ENCODE measurements at places on chromosomes 2 and 18.

GRCh38 chr2:63073994-63074393 lies 23.4 kb downstream of the OTX1 start:
- no peak for DNase-seq

DNA sequence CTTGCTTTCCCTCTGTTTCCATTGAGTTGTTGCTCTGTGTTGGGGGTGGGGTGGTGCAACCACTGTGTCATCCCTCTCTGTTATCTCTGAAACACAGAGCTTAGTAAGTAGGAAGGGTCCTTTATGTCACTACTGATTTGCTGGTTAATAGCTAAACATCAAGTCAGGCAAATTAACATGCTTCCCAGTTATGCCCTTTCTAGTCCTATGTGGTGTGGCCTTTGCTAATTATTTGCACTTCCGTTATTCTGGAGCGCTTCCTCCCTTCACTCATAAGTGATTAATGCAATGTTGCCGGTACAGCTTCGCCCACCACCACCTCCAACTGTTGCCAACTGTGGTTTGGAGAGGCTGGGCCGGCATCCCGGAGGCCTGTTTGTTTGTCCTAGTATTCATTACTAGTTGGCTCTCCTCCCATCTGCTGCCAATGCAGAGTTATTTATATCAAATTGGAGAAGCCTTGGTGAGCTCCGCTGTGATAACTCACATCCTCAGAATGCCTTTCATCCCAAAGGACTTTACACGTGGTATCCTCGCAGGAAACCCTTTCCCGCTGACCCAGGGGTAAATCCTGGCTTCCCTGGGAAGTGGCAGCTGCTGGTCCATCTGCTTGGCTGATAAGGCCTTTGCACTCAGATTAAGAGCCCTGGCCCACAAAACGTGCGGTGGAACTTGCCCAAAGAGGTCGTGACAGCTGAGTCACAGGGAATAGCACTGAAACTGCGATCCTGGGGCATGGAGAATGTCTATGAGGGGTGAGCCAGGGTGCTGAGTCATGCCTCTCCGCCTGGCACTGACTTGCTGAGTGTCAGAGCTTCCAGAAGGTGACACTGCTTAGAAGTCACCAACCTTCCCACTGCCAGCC lies 72.0 kb upstream of the ZCCHC2 start:
- DNase-seq = no peak

DNA sequence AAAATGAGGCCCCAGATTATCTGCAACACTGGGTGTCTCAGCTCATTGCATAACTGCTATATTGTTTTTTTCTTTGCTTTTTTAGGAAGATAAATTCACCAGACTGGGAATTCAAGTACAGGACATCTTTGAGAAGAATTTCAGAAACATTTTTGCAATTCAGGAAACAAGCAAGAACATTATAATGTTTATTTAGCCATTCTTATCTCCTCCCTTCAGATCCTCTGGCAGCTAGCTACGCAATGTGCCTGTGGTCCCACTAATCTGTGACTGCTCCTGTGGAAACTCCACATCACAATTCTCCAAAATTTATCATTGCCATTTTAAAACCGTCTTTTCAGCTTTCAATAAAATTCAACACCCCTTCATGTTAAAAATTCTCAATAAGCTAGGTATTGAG lies 126.8 kb downstream of the SP100 start:
- no peak for DNase-seq

DNA sequence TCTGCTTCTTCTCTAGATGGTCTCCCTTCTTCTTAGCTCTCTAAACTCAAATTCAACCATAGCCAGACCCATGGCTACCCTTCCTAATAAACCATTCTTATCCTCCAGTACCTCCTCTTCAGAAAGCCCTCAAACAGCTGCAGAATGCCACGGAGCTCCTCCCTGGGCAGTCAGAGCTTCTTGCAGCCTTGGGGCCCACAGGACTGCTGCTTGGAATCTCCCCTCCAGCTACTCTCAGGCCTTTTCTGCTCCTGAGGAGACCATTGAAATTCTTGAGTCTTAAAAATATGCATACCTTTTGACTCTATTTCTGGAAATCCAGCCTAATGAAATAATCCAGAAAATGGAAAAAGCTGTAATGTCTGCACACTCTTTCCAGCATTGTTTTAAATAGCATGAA lies 30.7 kb downstream of the EFR3B start:
- DNase-seq = no peak

DNA sequence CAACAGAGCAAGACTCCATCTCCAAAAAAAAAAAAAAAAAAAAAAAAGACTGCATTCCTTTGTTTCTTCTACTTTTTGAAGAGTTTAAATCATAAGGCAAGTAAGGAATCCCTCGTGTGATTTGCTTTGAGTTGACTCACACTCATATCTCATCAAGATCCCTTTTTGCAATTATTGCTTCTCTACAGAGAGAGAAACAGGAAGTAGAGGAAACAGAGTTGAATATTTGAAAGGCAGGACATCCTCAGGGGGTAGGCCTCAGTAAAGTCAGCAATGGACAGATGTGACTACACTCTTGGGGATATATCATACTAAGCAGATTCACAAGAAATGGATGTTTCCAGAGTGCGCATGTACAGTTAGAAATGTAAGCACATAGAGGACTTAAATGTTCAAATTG lies 11.2 kb upstream of the EFR3B start:
- no peak for DNase-seq

GRCh38 chr2:237315170-237315828 lies 98.7 kb downstream of the COL6A3 start:
- no peak for DNase-seq

GRCh38 chr2:48306409-48307284 lies 223.3 kb upstream of the STON1 start:
- no peak for DNase-seq

DNA sequence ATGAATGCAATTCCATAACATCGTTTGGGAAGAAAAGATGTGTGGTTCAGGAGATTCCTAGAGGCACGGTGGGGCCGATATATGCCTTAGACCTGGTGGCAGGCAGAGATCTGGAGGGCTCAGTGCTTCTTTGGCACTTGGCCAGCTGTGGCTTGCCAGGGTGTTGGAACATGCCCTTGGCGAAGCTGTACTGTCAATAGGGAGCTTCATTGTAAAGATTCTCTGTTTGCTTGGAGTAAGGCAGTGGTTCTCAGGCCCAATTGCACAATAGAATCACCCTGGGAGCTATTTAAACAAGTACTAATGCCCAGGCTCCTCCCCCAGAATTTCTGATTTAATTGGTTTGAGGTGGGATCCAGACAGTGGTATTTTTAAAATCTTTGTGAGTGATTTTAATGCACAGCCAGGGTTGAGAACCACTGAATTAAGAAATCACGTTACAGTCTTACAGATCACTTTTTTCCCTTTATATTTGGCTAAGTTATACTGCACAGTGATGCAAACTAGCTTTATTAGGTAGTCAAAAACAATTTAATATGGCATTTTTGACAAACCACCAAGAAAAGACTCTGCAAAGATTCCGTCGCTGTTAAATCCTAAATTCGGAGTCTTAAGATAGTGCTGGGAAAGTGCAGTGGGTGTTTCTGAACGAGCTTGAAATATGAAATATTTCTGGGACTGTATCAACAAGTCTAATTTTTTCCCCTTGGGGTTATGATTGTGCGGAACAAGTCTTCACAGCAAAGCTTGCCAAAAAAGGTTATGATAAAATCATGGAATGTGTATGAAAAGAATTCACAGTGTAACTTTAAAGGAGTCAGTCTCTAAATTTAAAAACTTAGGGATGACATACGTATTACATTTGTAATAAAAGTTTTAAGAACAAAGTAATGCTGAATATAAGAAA lies 78.0 kb downstream of the CRIM1 start:
- DNase-seq = no peak

- peak; percentile 23 for DNase-seq
Observed at GRCh38 chr2:101998896-101999789, 7.4 kb downstream of the IL1R2 start.

- peak; percentile 21 for DNase-seq
Observed at GRCh38 chr18:48949050-48949605, 1.6 kb downstream of the SMAD7 start.

DNA sequence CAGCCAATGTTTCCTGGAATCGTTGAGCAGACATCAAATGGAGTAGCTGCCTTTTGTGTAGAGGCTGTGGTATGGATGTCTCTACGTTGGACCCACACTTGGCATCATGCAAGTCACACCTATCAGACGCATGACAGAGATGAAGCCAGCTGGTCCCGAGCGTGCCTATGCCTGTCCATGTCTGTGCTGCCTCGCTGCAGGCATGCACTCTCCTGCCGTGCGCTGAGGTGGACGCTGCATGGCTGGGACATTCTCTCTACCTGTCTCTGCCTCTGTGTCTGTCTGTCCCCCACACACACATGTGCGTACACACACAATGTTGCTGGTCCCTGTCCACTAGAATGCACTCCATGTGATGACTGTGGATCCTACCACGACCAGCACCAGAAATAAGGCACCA lies 514.2 kb upstream of the MYT1L start:
- DNase-seq = no peak

DNA sequence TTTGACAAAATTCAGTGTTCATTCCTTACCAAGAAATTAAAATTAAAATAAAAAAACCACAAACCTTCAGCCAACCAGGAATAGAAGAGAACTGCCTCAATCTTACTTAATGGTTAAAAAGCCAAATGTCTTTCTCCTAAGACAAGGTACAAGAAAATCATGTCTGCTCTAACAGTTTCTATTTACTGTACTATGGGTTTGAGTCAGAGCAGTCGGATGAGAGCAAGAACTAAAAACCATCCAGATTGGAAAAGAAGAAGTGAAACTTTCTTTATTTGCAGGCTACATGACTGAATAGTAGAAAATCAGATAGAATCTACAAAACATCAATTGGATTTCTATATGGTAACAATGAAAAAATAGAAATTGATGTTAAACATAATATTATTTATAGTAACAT lies 555.5 kb upstream of the TNP1 start:
- no peak for DNase-seq

DNA sequence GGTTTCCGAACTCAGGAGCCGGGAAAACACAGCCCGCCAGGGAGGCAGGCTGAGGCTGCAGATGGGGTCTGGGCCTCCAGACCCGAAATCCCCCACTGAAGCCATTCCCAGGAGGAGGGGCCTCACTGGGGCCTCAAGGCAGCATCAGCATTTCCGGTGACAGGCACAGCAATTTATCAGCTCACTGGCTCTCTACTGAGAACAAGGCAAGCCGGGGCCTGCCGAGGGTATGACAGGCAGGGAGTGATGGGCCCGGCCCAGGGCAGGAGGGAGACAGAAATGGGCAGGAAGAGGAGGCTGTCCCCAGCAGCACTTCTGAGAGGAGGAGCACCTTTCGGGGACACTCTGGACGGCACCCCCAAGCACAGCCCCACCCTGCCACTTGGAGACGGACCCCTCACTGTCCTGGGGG lies 12.5 kb downstream of the SDC1 start:
- no peak for DNase-seq

DNA sequence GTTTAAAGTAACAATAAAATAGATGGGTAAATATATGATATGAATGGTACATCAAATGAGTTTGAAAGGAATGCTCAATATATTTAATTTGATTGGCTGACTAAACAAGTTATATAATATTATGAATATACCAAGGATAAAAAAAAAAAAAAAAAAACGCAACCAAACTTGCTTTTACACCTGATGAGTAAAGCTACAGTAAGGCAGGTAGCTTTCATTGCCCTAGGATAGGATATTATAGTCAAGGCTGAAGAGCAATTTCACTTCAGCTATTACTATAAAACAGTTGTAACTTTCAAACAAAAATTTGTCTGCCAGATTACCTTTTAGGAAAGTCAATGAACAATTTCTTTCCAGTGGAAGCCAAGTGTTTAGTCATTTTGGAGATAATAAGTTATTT lies 56.8 kb upstream of the PEX13 start:
- no peak for DNase-seq

DNA sequence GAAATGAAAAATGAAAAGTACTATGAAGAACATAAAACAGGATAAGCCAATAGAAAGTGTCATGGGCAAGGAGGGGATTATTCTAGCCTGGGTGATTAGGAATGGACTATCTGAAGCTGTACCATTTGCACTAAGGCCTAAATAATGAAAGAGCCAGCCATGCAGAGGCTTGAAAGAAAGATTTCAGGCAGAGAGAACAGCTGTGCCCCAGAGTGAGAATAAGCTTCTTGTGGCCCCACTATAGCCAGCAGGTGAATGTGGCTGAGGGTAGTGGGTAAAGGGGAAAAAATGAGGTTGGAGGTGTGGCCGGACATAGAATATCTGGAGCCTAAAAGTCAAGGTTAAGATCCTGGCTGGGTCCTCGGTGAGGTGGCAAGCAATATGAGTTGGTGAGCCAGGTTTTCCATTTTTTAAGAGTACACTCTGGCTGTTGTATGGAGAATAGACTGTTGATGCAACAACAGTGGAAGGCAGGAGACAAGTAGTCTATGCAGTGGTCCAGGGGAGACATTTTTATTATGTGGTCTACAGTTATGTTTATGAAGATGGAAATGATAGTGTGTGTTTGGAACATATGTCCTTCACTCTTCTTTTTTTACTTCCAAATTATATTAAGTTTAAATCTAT lies 135.2 kb upstream of the SETBP1 start:
- DNase-seq = no peak

DNA sequence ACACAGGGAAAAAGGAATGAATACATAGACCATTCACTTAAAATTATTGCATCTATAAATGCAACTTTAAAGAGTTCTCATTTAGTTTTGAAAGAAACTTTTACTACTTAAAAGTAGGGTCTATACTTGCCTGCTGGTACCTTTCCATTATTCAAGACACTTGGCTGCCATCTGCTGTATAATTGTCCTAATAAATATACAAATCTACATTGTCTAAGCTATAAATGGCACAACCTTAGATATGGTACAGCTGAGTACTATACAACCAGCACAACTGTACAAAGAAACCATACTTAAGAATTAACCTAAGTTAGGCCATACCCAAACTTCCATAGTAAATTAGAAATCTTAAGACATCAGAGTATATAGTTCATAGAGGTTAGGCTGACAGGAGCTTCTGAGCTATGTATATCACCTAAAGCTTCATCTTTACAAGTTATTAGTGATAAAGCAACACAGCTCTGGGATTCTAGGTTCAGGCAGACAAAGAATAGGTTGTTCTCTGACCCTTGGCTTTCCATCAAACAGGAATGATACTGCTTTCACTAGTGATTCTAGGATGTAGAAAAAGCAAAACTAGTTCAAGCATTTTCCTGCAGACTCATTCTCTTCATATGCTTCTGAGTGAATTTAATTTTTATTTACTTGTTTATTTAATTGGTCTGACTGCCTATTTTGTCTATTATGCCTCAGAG lies 22.1 kb downstream of the EXOC6B start:
- no peak for DNase-seq

GRCh38 chr18:30016179-30016578 lies 1026.4 kb downstream of the DSC3 start:
- DNase-seq = no peak

GRCh38 chr2:190255676-190256075 lies 64.0 kb downstream of the HIBCH start:
- DNase-seq = no peak

GRCh38 chr18:9834551-9834950 lies 51.2 kb upstream of the TXNDC2 start:
- DNase-seq = no peak

DNA sequence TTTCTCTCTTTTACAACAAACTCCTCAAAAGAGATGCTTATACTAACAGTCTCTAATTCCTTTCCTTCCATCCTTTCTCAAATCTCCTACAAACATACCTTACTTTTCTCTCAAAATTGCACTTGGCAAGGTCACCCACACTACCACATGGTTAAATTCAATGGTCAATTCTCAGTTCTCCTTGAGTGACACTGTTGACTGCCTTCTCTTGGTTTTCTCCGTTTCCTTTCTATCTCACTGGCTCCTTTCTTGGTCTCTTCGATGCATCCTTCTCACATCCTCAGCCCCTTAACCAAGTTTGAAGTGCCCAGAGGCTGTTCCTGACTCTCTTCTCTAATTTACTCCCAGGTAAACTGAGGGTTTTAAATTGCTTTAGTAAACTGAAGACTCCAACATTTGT lies 12.5 kb downstream of the C1D start:
- DNase-seq = no peak

Data from stimulated activated CD4-positive, alpha-beta T cell treated with anti-CD3 and anti-CD28 coated beads, Interleukin-4, amount 100 ng/mL, for 1 hour (primary cell).